ENCODE measurements at places on chromosomes 16 and 17. TPM values are rescaled to one million over a fixed set of nuclear protein-coding genes. Genes with fewer than 3 reads are reported as not detected.

DNA sequence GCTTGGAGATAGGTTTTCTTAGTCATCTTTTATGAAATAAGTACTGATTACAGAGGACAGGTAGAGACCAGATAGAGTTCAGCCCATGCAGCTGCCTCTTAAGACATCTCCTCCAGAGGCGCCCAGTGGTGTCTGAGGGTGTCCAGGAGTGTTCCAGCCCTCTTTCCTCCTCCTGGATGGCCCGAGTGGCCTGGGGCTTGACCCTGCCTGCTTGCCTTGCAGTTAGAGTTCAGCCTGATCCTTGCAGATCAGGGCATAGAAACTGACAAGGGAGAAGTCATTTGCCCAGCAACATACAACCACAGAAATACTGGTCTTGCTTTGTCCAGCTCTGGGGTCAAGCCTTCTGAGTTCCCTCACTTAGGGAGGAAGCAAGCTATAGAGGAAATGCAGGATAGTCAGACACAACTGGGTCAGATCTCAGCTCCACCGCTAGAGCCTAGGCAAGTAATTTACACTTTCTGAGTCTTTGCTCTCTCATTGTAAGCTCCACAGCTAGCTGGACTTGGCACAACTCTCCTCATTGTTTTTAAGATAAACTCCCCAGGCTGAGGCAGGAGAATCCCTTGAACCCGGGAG lies 3.6 kb upstream of the CCL1 start:
- DNase-seq: no peak

The INCA1 gene
- polyA plus RNA-seq: 8.9 TPM

- no peak for DNase-seq
These were observed 6.1 kb downstream of the CEP112 start for GRCh38 chr17:66185862-66186261.

DNA sequence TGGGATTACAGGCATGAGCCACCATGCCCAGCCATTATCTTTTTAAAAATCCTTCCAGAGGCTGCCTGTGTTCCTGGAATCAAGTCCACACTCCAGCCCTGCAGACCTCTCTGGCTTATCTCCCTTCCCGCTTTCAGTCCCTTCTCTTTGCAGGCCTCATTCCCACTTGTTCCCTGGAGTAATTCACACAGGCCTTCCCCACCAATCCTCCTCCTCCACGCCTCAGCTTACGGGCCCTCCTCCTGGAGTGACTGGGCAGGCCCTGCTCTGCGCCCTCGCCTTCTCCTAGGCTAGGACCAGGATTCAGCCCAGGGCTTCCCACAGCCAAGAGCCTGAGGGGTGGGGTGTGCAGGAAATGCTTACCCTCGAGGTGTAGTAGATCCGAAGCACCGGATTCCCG lies 2.8 kb downstream of the CDIPT start:
- DNase-seq: no peak

DNA sequence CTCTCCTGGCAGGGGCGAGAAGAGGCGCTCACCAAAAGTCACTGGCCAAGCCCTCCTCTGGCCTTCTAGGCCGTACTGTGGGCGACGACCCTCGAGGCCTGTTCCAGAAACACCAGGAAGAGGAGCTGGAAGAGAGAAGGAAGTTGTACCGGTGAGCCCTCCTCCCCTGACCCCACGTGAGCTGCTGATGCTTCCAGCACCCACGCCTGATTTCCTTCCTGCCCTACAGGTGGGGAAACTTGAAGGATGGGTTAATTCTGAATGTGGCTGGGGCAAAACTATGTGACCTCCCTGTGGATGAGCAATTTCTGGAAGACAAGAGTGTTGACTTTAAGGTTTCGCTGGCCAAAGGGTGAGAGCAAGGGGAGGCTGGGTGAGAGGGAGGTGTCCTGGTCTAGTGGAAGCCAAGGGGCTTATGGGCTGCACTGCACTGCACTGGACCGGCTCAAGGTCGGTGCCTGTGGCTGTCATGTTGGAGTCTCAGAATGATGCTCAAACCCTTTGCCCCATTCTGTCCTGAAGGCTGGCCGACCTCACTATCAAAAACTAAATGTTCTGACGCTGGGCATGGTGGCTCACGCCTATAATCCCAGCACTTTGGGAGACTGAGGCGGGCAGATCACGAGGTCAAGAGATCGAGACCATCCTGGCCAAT lies 6.2 kb downstream of the C17orf100 start:
- no peak for DNase-seq

DNA sequence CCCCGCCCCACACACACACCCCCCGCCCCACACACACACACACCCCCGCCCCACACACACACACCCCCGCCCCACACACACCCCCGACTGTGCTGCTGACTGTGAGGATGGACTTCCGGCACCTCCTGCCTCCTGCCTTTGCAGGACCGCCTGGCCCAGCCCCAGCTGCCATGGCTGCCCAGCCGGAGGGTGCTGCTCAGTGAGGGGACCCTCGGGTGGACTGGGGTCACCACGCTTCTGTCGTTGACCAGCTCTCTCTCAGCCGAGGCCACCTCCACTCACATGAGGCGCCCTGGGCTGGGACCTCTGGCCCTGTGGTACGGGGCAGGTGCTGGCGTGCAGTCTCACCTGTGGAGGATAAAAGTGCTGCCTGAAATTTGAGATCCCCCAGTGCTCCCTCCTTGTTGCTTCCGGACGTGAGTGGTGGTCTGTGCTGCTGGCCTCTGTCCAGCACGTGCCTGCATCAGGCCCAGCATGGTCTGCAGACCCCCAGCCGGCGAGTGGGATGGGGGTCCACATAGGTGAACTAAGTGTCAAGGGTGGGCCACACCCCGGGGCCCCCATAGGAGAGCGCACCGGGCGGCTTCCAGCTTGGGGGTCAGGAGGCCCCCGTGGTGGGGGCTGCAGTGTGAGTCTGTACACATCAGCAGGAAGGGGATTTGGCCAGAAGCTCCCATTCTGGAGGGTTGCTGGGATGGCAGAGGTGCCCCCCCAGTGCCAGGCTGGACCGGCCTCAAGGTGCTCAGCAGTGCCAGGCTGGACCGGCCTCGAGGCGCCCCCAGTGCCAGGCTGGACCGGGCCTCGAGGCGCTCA lies 11.2 kb downstream of the METRNL start:
- DNase-seq: no peak

DNA sequence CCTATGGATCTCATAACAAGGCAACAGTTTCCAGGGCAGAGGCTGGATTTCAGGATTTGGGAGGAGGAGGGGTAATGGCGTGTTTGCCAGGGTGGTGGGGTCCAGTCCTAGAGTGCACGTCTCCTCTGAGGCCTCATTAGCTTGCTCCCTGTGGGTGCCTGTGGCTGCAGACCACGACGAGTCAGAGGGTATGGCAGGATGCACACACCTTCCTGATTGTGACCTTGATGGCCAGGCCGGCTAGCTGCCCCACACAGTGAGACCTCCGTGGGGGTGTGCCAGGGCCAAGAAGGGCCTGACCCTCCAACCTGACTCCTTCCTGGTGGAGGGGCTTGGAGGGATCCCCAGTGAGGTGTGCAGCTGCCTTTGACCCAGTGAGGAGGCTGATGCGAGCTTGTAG lies 4.0 kb upstream of the SMTNL2 start:
- no peak for DNase-seq

DNA sequence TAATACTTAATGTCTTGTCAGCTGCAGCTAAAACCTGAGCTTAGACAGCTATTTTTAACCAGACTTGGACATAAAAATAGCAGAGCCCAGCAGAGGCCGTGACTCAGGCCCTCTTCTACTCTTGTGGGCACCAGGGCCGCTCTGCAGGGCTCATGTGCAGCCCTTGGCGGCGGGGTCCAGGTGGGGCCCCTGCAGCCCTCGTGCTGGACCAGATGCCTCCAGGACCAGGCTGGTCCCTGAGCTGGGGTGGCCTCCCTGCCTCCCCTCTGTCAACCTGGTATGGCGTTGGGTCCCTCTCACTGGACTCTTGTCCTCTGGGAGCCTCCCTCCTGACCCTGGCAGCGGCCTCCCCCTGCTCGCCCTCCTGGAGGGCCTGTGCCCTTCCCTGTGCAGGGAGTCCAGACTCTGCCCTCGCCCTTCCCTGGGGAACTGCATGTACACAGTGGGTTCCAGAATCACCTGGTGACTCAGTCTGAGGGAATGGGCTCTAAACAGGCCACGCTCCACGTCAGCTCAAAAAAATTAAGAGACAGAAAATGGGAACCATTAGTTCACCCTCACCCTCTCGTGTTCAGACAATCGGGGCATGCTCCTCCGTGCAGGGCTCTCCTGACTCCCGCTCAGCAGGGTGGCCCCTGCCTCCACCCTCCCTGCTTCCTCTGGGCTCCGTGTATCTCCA lies 9.7 kb downstream of the CDK5R1 start:
- DNase-seq: no peak

GRCh38 chr16:57261806-57262205 lies 16.7 kb downstream of the ARL2BP start:
- DNase-seq: no peak

DNA sequence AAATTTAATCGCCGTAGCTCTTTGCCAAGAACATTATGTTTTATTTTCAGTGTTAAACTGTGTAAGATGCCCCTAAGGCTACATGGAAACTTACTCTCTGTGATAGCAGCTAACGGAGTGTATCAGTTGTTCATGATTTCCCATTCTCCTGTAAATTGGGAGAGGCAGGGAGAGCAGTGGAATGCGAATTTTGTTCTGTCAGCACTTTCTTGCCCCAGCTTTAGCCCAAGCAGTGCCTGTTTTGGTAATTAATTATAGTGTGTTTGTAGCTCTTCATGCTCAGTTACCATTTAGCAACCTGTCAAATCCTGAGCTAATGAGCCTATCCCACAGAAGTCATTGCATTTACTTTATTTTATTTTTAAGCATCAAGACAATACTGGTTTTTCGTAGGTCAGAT lies 475.1 kb upstream of the RBFOX1 start:
- DNase-seq: no peak

DNA sequence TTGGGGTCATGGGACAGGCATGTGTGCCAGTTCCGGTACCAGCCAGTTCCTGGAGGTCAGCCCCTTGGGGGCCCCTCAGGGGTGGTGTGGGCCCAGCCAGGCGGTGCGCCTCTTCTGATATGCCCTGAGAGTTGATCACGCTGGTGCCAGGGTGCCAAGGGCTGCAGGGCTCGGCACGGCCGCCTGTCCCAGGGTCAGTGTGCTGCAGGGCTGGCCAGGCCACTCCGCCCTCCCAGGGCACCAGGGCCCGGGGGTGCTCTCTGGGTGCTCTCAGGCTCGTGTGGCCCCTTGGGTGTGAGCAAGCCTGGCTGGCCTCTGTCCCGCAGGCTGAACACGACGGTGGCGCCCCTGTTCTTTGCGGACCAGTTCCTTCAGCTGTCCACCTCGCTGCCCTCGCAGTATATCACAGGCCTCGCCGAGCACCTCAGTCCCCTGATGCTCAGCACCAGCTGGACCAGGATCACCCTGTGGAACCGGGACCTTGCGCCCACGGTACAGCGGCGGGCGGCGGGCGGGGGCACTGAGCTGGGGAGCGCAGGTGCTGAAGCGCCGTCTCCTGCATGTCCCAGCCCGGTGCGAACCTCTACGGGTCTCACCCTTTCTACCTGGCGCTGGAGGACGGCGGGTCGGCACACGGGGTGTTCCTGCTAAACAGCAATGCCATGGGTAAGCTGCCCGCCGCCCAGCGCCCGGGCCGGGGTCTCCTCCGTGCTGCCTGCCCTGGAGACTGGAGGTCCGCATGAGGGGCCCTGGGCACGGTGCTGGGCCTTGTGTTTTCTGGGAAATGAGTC lies 6.0 kb downstream of the GAA start:
- no peak for DNase-seq

DNA sequence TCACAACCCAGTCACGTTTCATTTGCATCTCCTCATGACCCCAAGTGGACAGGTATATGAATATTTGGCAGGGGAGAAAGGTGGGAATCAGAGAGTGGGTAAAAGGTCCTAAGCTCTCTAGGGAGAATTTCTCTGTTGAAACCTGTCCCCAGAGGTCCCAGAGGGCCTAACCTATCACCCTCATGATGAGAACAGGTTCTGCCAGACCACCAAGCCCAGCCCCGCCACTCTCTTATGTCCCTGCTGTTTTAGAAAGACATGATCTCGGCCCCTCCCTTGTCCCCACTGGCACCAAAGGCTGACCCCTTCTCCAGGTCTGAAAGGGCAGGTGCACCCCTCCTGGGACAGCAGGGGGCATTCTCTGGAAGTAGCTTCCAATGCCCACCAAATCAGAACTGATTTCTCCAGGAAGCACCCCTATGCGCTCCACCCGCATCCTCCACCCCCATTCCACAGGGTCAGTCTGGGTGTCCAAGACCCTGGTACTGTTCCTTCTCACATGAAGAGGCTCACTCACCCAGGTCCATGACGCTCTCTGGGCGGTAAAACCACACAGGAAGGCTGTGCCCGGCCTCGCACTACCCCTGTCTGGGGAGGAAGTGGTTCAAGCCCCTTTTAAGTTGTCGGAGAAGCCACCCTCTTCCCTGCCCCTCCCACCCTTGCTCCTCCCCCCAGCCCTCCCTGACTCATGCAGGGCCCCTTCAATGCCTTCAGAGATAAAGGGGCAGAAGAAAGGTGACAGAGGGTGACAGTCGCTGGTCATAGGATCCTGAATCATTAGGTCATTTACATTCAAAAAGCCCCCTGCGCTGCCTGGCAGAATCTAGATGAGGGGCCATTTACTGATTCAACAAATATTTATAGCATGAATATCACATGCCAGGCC lies at the start of gene CCR7:
CCR7 (minus strand) TSS at position 590 of the 886 bp plus-strand sequence; CDS start at position 527, 63 bp downstream.
- DNase-seq: no peak

DNA sequence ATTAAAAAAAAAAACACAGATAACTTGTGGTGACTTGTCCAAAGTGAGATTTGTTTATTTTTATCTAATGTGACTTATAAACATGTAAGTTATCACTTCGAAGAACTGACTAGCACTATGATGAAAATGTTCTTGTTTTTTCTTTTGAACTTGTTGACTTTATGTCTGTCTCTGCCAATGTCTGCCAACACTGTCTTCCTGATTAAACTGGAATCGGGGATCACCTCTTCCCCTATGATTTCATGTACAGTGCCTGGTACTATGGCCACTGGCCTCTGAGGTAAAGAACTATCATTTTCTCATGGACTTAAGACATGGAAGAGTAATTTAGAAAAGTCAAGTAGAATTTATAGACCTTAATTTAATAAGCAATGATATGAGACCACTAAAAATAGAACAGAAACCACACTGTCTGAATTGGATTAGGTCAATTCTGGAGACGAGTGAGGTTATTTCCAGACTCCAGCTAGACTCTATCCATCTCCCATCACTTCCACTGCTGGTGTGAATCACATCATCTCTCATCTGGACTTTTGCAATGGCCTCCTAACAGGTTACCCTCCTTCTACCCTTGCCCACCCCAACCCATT lies 8.9 kb downstream of the C17orf78 start:
- no peak for DNase-seq

DNA sequence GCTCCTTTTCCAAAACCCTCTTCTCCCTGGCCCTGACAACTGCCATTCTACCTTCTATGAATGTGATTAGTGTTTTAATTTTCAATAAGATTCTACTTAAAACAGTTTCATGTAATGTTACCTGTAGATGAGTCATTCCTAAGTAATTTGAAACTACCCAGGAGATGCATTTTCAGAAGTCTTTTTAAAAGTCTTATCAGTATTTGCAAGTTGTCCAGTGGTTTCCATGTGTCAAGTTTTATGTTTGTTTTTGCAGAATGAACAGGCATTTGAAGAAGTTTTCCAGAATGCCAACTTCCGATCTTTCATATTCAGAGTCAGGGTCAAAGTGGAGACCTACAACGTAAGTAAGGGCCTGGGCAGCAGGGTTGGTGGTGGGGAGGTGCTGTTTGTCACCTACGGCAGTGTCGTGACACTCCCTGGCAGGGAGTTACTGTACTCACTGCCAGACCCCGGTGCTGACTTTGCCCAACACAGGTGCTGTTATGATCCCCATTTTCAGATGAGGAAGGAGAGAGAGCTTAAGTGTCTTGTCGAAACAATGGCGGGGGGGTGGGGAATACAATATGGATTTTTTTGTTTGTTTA lies 65.0 kb downstream of the RPA1 start:
- no peak for DNase-seq

The CCL8 gene
- polyA plus RNA-seq: 0.21 TPM

Data from left renal cortex interstitium (tissue), 4 donors.